ENCODE measurements at places on chromosomes 12 and 14. TPM values are rescaled to one million over a fixed set of nuclear protein-coding genes. Genes with fewer than 3 reads are reported as not detected.
A peak's percentile ranks its signal among the peaks of the same experiment; 100 is the strongest.

Gene PRR4
- 1.4 TPM for total RNA-seq

Gene PITPNM2
- total RNA-seq = 30.8 TPM

Gene KRT78
- total RNA-seq = not detected

Gene RASSF9
- total RNA-seq = 8.2 TPM

Gene RERGL
- total RNA-seq = 2.9 TPM

Gene PWP1
- total RNA-seq = 29.9 TPM

Gene IQSEC3
- 0.64 TPM for total RNA-seq

GRCh38 chr14:23068789-23069412 lies 11.6 kb upstream of the CDH24 start:
- H3K4me1 ChIP-seq = peaks cover 48% of the 10 kb centered on the region
- no peak overlapping the region for H3K4me3 ChIP-seq
- DNase-seq = peak; percentile 91
- H3K27ac ChIP-seq = peak overlapping the region; percentile 2
- peaks cover 74% of the 10 kb centered on the region for H3K36me3 ChIP-seq

DNA sequence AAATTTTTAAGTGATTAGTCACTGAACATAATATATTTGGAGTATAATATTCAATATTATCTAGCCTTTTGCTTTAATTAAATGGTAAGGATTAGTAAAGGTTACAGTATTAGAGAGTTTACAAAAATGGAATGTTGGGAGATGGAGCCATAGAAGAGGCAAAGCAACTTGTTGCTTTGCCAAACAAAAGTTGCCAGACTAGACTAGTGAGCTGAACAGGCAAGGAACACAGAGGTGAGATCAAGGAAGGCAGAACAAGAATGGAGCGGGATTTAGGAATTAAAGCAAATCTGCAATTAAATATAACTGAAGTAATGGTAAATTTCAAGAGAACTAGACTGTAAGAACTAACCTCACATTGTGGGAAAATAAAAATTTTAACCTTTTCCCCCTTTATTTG lies 5.1 kb downstream of the ARF6 start:
- no peak overlapping the region for H3K4me3 ChIP-seq
- peak overlapping the region; percentile 28 for H3K27ac ChIP-seq
- no peaks in the 10 kb centered on the region for H3K27me3 ChIP-seq

- H3K27ac ChIP-seq = no peak overlapping the region
- peaks cover 4% of the 10 kb centered on the region for H3K4me1 ChIP-seq
- no peaks in the 10 kb centered on the region for H3K36me3 ChIP-seq
- DNase-seq = no peak
- H3K27me3 ChIP-seq = peaks cover 30% of the 10 kb centered on the region
Observed at GRCh38 chr12:67067453-67068203, 201.5 kb upstream of the CAND1 start.

- H3K4me3 ChIP-seq = no peak overlapping the region
- H3K27ac ChIP-seq = no peak overlapping the region
- no peaks in the 10 kb centered on the region for H3K36me3 ChIP-seq
- H3K27me3 ChIP-seq = no peaks in the 10 kb centered on the region
- no peak for DNase-seq
- peaks cover 57% of the 10 kb centered on the region for H3K4me1 ChIP-seq
Observed at GRCh38 chr12:13095266-13095995, 8.0 kb downstream of the GSG1 start.

DNA sequence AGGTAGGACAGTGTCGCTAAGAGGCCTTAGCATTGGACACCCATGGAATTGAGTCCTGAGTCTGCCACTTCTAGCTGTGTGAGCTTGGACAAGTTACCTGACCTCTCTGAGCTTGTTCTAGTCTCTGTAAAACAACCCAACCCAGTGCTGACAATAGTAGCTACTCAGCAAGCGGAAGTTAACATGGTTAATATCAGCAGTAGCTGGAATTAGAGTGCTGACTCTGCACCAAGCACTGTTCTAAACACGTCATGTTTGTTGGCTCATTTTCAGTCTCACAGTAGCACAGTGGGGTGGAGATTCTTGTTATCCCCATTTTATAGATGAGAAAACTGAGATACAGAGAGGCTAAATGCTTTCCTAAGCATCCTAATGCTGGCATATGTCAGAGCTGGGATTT lies 47.5 kb upstream of the RIN3 start:
- no peak overlapping the region for H3K4me3 ChIP-seq
- H3K36me3 ChIP-seq = no peaks in the 10 kb centered on the region
- H3K4me1 ChIP-seq = peaks cover 25% of the 10 kb centered on the region
- H3K27me3 ChIP-seq = no peaks in the 10 kb centered on the region

GRCh38 chr12:132986885-132987225 lies 688 bp downstream of the ZNF26 start:
- no peaks in the 10 kb centered on the region for H3K27me3 ChIP-seq
- DNase-seq = no peak
- H3K36me3 ChIP-seq = peaks cover 41% of the 10 kb centered on the region
- H3K4me1 ChIP-seq = peaks cover 15% of the 10 kb centered on the region

DNA sequence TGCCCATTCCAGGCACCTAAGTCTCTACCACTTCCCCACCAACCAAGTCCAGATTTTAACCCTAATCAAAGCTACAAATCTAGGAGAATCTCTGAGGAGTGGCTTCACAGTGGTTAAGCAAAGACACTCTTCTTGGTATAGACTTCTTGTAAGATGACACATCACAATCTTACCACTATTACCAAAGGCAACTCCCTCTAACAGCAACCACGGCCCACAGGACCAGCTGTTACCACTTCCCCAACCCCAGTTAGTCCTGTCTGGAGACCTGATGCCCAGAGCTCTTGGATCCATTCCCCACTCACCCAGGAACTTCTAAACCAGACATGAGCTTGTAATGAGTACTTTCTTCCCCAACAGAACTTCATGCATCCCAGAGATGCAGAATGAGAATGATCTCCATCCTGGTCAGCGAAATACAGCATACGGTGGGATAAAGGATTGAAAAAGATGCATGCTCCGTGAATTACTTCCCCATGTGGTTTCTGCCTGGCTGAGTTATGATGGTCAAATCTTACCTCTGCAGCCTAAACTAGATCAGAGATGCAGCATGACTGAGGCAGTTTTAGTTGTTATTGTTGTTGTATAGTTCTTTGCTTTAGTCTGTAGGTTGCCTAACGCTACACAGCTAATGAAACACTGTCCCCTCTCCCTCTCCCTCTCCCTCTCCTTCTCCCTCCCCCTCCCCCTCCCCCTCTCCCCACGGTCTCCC lies 87.7 kb upstream of the FOXN3 start:
- H3K4me3 ChIP-seq = no peak overlapping the region
- H3K27ac ChIP-seq = no peak overlapping the region
- DNase-seq = no peak
- H3K27me3 ChIP-seq = no peaks in the 10 kb centered on the region

DNA sequence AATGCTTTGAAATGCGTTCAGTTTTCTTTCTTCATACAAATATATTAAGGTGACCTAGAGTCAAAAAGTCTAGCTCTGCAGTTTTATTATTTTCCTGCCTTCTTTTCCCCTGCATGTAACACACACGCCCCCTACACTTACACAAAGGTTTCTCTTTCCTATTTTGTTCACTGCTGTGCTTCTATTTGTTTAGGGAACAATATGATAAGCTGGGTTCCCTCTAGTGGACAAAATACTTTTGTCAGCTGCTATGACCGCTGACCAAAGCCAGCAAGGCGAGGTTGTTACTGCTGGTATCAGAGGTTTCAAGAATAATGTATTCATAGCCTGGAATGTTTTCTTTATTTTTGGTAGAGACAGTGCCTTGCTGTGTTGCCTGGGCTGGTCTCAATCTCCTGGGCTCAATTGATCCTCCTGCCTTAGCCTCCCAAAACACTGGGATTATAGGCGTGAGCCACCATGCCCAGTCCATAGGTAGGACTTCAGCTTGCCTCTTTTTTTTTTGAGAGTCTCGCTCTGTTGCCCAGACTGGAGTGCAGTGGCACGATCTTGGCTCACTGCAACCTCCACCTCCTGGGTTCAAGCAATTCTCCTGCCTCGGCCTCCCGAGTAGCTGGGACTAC lies 33.4 kb downstream of the FNTB start:
- no peak overlapping the region for H3K4me3 ChIP-seq
- H3K36me3 ChIP-seq = peaks cover 28% of the 10 kb centered on the region
- peaks cover 7% of the 10 kb centered on the region for H3K4me1 ChIP-seq
- no peak overlapping the region for H3K27ac ChIP-seq
- DNase-seq = no peak
- H3K27me3 ChIP-seq = no peaks in the 10 kb centered on the region

GRCh38 chr12:50351120-50352043 lies 45.0 kb downstream of the FAM186A start:
- no peak for DNase-seq
- no peak overlapping the region for H3K4me3 ChIP-seq
- no peak overlapping the region for H3K27ac ChIP-seq
- H3K27me3 ChIP-seq = no peaks in the 10 kb centered on the region
- H3K4me1 ChIP-seq = peaks cover 15% of the 10 kb centered on the region
- H3K36me3 ChIP-seq = no peaks in the 10 kb centered on the region

DNA sequence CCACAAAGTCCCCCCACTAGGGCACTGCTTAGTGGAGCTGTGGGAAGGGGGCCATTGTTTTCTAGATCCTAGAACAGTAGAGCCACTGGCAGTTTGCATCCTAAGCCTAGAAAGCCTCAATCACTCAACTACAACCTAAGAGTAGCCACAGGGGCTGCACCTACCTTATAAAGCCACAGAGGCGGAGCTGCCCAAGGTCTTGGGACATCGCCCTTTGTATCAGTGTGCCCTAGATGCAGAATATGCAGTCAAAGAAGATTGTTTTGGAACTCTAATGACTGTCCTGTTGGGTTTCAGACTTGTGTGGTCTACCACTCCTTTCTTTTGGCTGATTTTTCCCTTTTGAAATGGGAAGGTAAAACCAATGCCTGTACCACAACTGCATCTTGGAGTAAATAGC lies 59.5 kb downstream of the ATP2B1 start:
- H3K36me3 ChIP-seq = no peaks in the 10 kb centered on the region
- peaks cover 8% of the 10 kb centered on the region for H3K4me1 ChIP-seq
- no peaks in the 10 kb centered on the region for H3K27me3 ChIP-seq

DNA sequence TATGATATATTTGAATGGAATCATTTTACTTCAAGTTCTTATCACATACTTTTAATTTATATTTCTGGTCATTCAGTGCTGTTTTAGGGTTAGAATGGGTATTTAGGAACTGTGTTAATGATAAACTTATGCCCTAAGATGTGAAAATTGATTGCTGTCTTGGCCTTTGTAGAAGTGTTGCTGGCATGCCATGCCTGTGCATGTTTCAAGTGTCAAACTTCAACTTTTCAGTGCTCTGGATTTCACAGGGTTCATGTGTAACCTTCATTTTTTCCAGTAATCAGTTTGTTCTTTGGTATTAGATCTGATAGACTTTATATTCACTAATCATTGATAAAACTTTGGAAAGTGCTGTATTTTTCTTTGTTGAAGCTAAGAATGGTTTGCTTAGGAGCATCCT lies 36.6 kb downstream of the YLPM1 start:
- no peaks in the 10 kb centered on the region for H3K36me3 ChIP-seq
- H3K27me3 ChIP-seq = no peaks in the 10 kb centered on the region
- no peak overlapping the region for H3K27ac ChIP-seq
- no peaks in the 10 kb centered on the region for H3K4me1 ChIP-seq

GRCh38 chr12:121455766-121456420 lies 56.0 kb downstream of the RNF34 start:
- peaks cover 34% of the 10 kb centered on the region for H3K4me1 ChIP-seq
- H3K27me3 ChIP-seq = no peaks in the 10 kb centered on the region
- no peak for DNase-seq
- no peak overlapping the region for H3K4me3 ChIP-seq
- H3K27ac ChIP-seq = no peak overlapping the region
- peaks cover 15% of the 10 kb centered on the region for H3K36me3 ChIP-seq

- no peaks in the 10 kb centered on the region for H3K4me1 ChIP-seq
- H3K36me3 ChIP-seq = no peaks in the 10 kb centered on the region
- no peak overlapping the region for H3K27ac ChIP-seq
- H3K27me3 ChIP-seq = no peaks in the 10 kb centered on the region
Observed at GRCh38 chr14:67719866-67720265, 18.2 kb downstream of the RDH12 start.

DNA sequence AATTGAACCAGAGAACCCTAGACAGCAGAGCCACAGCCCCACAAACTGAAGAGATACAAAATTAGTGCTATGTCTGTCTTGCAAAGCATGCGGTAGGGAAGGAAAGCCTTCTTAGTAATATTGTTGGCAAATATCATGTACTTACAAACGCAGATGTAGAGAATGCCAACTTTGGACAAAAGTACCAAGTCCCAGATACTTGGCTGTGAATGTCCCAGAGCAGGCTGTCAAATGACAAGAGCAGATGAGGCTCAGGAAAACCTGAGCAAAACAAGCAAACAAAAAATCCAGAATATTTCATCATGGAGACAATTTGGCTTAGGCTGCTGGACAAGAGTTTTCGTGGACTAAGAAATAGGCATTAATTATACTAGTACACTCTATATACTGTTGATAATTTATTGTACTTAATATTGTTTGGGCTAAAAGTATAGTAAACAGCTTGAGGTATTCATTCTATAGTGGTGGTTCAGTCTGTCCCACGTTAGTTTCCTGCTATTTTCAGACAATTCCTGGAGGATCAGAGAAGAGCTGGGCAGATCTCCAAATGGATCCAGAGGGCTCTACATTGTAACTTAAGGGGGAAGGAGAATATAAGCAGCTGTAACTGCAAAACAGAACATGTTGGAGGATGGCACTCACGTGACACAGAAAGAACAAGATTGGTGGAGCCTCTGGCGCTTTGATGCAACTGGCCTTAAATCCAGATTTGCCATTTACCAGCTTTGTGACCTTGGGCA lies 329.8 kb downstream of the ATP23 start:
- H3K27ac ChIP-seq = no peak overlapping the region
- H3K36me3 ChIP-seq = no peaks in the 10 kb centered on the region
- no peak overlapping the region for H3K4me3 ChIP-seq
- H3K27me3 ChIP-seq = no peaks in the 10 kb centered on the region

DNA sequence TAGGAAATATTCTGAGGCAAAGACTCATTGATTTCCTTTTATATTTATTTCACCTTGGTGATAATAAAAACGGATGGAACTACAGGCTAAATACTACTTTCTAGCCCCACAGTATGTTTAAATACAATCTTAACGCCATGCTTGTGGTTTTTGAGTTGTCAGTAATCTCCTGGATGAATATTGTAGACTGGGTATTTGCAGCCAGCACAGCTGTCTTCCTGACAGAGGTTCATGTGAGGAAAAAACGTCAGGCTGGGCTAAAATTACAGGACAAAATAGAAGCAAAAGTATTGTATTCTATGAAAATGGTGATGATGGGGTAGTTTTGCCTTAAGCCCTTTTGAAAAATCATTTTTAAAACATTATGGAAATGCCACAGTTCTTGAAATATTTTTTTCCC lies 140.9 kb downstream of the CCDC91 start:
- H3K36me3 ChIP-seq = no peaks in the 10 kb centered on the region
- no peaks in the 10 kb centered on the region for H3K4me1 ChIP-seq
- no peak overlapping the region for H3K27ac ChIP-seq
- H3K27me3 ChIP-seq = no peaks in the 10 kb centered on the region
- DNase-seq = no peak
